Epithelial cell of alveolus of lung (primary cell): ENCODE measurements at places on chromosomes 2 and 18. TPM values are rescaled to one million over a fixed set of nuclear protein-coding genes. Genes with fewer than 3 reads are reported as not detected.

The LYPD6 gene
- total RNA-seq: 2.5 TPM in 1 of 2 replicates, not detected in the other

The EVA1A gene
- total RNA-seq: 4.9 and 50.7 TPM in 2 replicates

The SERPINB3 gene
- total RNA-seq: under 0.01 TPM in 1 of 2 replicates, not detected in the other

The GKN2 gene
- total RNA-seq: not detected in 2 replicates

The NLRC4 gene
- total RNA-seq: not detected in 2 replicates

The KLHL14 gene
- total RNA-seq: not detected in 2 replicates

The PASK gene
- 2.2 and 4.6 TPM in 2 replicates for total RNA-seq

The KCNS3 gene
- 1.4 and 12.4 TPM in 2 replicates for total RNA-seq

The PLCD4 gene
- 0.13 and 9.3 TPM in 2 replicates for total RNA-seq

The CXCR1 gene
- not detected in 2 replicates for total RNA-seq

The NT5C1B gene
- total RNA-seq: not detected in 2 replicates

The SLC8A1 gene
- total RNA-seq: 1.9 and 5.9 TPM in 2 replicates

The POTEI gene
- total RNA-seq: not detected in 2 replicates

The GNAL gene
- 0.26 and 1.8 TPM in 2 replicates for total RNA-seq

The CCL20 gene
- 0.88 and 14.0 TPM in 2 replicates for total RNA-seq

The SRD5A2 gene
- not detected in 2 replicates for total RNA-seq

The AOX1 gene
- 9.8 and 23.7 TPM in 2 replicates for total RNA-seq

The GAD1 gene
- not detected in 2 replicates for total RNA-seq

The IGFBP5 gene
- total RNA-seq: 1,071 and 1,355 TPM in 2 replicates

The ADRA2B gene
- total RNA-seq: not detected in 2 replicates

The MYO3B gene
- 0.13 TPM in 1 of 2 replicates, not detected in the other for total RNA-seq

The RPRM gene
- total RNA-seq: not detected in 2 replicates

The ACOXL gene
- total RNA-seq: not detected in 2 replicates

The TSHZ1 gene
- 8.7 and 22.4 TPM in 2 replicates for total RNA-seq

The PIK3C3 gene
- 29.7 and 59.7 TPM in 2 replicates for total RNA-seq

The CNTNAP5 gene
- not detected in 2 replicates for total RNA-seq

The TBR1 gene
- total RNA-seq: under 0.01 and 0.32 TPM in 2 replicates

The SPR gene
- total RNA-seq: 12.8 and 14.0 TPM in 2 replicates

The SLC9A4 gene
- total RNA-seq: not detected in 2 replicates

The NEU2 gene
- total RNA-seq: not detected in 2 replicates

The STPG4 gene
- 1.0 TPM in 1 of 2 replicates, not detected in the other for total RNA-seq

The PJVK gene
- 0.65 and 2.9 TPM in 2 replicates for total RNA-seq

The FZD7 gene
- total RNA-seq: 27.0 and 30.3 TPM in 2 replicates

The CROCC2 gene
- 0.80 TPM in 1 of 2 replicates, not detected in the other for total RNA-seq

The XIRP2 gene
- total RNA-seq: under 0.01 and 0.65 TPM in 2 replicates

The ANKRD62 gene
- not detected in 2 replicates for total RNA-seq

The SLC35F5 gene
- total RNA-seq: 34.5 and 49.3 TPM in 2 replicates

The UGT1A5 gene
- total RNA-seq: not detected in 2 replicates

The MFSD2B gene
- total RNA-seq: 0.13 TPM in 1 of 2 replicates, not detected in the other

The C18orf32 gene
- 22.0 and 39.6 TPM in 2 replicates for total RNA-seq

The ALPP gene
- not detected in 2 replicates for total RNA-seq

The ALK gene
- total RNA-seq: not detected in 2 replicates
